Esophagus muscularis mucosa (tissue), 4 donors: ENCODE measurements at places on chromosomes 13 and 19.

- DNase-seq, result no peak
Observed at GRCh38 chr13:93450191-93450621, 223.6 kb downstream of the GPC6 start.

GRCh38 chr13:44135566-44135965 is 238.1 kb upstream of the SERP2 start:
- no peak for DNase-seq

DNA sequence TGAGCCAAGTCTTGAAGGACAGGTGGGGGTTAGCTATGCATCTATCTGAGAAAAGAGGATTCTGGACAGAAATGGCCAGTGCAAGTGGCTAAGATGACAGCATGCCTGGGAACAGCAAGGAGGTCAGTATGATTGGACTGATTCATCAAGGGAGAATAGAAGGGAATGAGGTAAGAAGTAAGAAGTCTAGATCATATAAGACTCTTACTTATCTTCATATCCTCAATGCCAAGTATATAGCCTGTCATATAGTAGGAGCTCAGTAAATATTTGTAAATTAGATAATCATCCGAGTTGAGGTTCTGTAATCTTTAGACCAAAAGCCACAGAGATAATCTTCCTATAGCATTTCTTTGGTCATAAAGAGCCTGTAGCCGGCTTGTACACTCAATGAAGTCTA is 103.3 kb upstream of the MLNR start:
- no peak for DNase-seq

DNA sequence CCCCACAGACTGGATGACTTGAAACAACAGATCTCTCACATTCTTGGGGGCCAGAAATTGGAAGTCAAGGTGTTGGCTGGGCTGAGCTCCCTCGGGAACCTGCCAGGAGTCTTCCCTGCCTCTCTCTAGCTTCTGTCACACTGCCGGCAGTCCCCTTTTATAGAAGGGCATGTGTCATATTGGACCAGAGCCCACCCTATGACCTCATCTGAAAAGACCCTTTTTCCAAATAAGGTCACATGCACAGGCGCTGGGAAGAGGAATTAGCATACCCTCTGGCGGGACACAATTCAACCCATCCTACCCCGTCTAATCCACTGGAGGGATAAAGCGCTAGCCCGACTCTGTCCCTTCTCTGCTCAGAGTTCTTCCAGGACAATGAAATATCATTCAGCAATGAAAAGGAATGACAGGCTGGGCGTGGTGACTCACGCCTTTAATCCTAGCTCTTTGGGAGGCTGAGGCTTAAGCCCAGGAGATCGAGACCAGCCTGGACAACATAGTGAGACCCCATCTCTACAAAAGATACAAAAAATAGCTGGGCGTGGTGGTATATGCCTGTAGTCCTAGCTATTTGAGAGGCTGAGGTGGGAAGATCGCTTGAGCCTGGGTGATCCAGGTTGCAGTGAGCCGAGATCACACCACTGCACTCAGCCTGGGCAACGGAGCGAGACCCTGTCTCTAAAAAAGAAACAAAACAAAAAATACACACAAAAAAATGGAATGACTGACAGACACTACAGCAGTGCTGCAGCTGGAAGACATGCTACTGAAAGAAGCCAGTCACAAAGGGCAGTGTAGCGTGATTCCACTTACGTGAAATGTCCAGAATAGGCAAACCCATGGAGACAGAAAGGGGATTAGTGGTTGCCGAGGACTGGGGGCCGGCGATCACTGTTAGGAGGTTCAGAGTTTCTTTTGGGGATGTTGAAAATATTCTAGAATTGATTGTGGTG is 28.5 kb downstream of the MEIS3 start:
- DNase-seq, result no peak

DNA sequence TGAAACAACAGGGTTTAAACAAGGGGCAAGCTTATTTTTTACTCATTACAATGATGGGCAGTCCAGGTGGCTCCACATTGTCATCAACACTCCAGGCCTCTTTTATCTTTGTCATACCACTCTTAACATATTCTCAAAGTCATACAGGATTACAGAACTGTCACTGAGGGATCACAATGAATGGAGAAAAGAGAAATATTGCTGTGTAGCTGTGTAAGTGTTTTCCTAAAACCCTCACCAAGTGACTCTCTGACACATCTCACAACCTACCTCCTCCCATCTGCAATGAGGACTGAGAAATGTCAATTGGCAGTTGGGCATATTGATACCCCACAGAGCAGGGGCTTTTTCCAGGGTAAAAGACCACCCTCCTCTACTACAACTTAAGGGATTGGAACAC is 562.1 kb downstream of the TBC1D4 start:
- DNase-seq, result no peak

GRCh38 chr19:2731181-2731995 is 8.4 kb downstream of the SLC39A3 start:
- no peak for DNase-seq

DNA sequence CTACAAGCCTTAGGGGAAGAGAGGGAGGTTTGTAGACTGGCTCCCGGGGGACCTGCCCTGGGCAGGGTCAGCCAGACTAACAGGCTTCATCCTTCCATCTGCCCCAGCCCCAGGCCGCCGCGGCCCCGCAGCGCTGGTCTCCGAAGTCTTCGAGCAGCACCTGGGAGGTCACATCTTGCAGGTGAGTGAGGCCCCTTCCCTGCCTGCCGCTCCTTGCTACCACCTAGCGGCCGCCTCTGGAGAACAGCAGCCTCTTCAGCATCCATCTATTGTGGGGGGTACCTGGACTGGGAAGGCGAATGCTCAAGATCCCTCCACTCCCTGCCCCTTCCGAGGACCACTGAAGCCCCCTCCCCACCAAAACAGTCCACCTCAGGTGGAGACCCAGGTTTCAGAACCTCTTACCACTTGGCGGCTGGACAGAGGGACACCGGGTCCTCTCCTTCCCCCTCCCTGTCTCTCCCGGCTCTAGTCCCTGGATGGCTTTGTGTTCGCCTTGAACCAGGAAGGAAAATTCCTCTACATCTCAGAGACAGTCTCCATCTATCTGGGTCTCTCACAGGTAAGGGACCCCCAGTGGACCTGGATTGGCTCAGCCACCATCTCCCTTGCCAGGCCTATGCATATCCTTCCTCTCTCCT is 12.7 kb downstream of the NPAS1 start:
- DNase-seq, result no peak

GRCh38 chr13:37113534-37113933 is 8.1 kb upstream of the CSNK1A1L start:
- no peak for DNase-seq

- peak; percentile 96 for DNase-seq
Observed at GRCh38 chr19:51799034-51799773, 4.2 kb downstream of the FPR3 start.

- DNase-seq, result no peak
Observed at GRCh38 chr13:20127262-20127561, 33.6 kb downstream of the GJA3 start.
